ENCODE measurements at places on chromosomes 3 and 15.

DNA sequence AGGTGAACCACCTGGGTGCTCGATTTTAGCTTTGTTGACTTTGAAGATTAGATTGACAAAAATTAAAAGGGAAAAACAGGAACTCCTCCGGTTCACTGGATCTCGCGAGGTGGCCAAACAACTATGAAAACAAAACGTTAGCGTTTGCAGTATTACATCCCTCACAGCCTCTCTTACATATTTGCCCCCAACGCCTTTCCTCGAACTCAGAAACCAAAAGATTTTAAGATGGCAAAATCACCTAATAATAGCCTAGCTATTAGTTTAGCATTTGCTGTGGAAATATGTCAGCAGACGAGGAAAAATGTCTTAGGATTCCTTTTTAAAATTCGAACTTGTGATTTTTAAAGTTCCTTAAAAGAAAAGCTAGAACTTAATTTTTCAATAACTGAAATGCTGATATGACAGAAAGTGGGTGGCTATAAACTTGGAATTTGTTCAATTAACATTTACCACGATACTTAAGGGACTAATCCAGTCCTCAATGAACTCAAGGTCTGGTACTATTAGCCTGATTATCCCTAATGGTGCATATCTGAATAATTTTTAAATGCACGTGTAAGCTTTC is 491 bp upstream of the SENP7 start:
- H3K4me3 ChIP-seq = peak overlapping the region; percentile 100
- H3K4me1 ChIP-seq = peaks cover 34% of the 10 kb centered on the region
- peak overlapping the region; percentile 99 for H3K27ac ChIP-seq

GRCh38 chr15:89171136-89172072 is 50.0 kb downstream of the RLBP1 start:
- H3K27me3 ChIP-seq = no peaks in the 10 kb centered on the region
- H3K4me1 ChIP-seq = peaks cover 15% of the 10 kb centered on the region
- H3K27ac ChIP-seq = no peak overlapping the region
- H3K36me3 ChIP-seq = peaks cover 9% of the 10 kb centered on the region
- no peak for DNase-seq

DNA sequence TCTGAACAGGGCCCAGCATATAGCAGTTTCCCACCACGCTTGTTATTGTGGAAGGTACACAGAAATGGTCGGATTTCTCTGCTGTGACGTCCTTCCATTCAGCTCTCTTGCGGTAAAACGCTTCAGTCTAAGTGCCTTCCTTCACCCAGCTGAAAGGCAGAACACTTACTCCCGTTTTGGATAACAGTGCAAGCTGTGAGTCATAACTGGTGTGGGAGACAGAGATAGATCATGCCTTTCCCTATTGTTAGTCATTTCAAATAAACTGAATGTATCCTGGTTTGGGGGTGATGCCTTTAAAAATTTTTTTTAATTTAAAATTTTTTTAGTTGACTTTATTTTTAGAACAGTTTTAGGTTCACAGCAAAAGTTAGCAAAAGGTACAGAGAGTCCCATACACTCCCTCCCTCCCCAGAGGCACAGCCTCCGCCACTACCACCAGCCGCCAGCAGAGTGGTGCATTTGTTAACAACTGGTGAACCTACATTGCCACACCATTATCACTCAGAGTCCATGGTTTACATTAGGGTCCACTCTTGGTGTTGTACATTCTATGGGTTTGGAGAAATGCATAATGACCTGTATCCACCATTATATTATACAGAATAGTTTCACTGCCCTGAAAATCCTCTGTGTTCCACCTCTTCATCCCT is 94.9 kb upstream of the NSMCE3 start:
- no peak overlapping the region for H3K4me3 ChIP-seq
- no peaks in the 10 kb centered on the region for H3K4me1 ChIP-seq

GRCh38 chr3:64104691-64105111 is 81.4 kb upstream of the PSMD6 start:
- peaks cover 3% of the 10 kb centered on the region for H3K27me3 ChIP-seq
- H3K4me3 ChIP-seq = no peak overlapping the region
- H3K36me3 ChIP-seq = no peaks in the 10 kb centered on the region
- DNase-seq = no peak
- H3K27ac ChIP-seq = no peak overlapping the region

- H3K27ac ChIP-seq = peak overlapping the region; percentile 23
- DNase-seq = no peak
- peaks cover 5% of the 10 kb centered on the region for H3K36me3 ChIP-seq
Observed at GRCh38 chr3:138947495-138948121, 591 bp downstream of the FOXL2NB start.

DNA sequence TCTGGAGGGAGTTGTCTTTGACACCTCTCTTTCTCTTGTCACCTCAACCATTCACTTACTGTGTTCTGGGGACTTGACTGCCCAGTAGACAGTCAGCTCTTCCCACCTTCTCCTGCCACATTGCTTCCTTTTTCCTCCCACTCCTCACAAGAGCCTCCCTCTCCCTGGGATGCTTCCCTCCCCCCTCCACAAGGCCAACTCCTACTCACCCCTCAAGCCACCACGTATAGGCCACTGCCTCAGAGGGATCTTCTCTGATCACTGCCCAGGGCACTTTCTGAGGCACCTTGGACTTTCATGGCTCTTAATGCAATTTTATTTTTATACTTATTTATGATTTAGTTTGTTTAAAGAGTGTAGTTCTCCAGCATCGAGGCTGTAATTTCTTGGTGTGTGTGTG is 23.2 kb downstream of the THSD4 start:
- H3K4me3 ChIP-seq = no peak overlapping the region
- no peak for DNase-seq
- peaks cover 4% of the 10 kb centered on the region for H3K27me3 ChIP-seq
- H3K36me3 ChIP-seq = no peaks in the 10 kb centered on the region
- H3K4me1 ChIP-seq = no peaks in the 10 kb centered on the region

DNA sequence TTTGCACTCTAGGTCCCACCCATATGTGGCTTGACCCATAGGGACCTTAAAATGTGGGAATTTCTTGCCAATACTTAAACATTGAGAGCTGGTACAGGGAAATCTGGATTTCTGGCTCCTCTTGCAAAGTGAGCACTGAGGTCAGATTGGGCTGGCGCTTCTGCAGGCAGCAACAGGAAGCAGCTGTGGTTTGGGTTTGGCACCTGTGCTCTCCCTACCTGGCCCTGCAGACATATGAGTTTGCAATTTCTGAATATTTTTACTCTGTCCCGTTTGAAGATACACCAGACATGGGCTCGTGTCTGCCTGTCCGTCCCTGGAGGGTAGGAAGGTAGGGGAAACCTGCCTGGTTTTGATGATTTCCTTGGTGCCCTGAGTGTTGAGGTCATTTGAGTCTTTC is 74.8 kb upstream of the SEC13 start:
- H3K27ac ChIP-seq = no peak overlapping the region
- DNase-seq = no peak
- no peak overlapping the region for H3K4me3 ChIP-seq
- no peaks in the 10 kb centered on the region for H3K36me3 ChIP-seq
- H3K4me1 ChIP-seq = peaks cover 10% of the 10 kb centered on the region

GRCh38 chr3:18238746-18239331 is 186.3 kb downstream of the SATB1 start:
- no peaks in the 10 kb centered on the region for H3K36me3 ChIP-seq
- H3K4me1 ChIP-seq = peaks cover 10% of the 10 kb centered on the region
- H3K27ac ChIP-seq = no peak overlapping the region
- peaks cover 10% of the 10 kb centered on the region for H3K27me3 ChIP-seq

DNA sequence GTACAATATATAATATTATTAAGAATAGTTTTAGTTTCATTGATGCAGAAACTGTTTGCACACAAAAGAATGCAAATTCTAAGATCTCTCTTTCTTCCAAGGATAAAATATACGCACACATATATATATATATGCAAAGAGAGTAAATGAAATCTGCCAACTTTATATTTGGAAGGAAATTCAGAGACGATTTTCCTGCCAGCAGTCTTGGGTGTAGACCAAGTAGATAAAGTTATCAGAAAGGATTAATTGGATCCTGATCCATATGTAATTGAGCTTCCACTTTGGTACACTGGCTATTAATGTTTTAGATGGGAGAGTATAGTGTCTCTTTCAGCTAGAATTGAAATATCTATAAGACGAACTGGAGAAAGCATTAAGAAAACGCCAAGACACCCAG is 295.4 kb upstream of the IL12A start:
- H3K27ac ChIP-seq = no peak overlapping the region
- no peak for DNase-seq
- no peaks in the 10 kb centered on the region for H3K27me3 ChIP-seq

DNA sequence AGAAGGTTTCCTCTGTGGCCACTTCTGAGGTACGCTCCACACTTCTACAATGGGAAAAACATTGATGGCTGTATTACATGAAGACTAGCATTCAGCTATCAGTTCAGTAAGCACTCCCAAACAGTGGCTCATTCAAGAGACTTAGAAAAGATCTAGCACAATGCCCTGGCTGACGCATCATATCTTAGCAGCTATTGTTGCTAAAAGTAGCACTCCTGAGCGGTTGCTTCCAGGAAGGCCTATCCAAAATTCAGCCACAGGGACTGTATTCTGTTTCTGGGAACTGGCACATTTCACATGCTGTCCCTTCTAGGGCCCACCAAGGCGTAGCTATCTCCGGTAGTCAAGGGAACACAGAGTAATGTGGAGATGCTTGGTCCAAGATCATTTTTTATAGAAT is 21.2 kb upstream of the SPRED1 start:
- no peaks in the 10 kb centered on the region for H3K36me3 ChIP-seq
- no peaks in the 10 kb centered on the region for H3K4me1 ChIP-seq
- no peaks in the 10 kb centered on the region for H3K27me3 ChIP-seq
- H3K27ac ChIP-seq = no peak overlapping the region
- no peak for DNase-seq
- no peak overlapping the region for H3K4me3 ChIP-seq

DNA sequence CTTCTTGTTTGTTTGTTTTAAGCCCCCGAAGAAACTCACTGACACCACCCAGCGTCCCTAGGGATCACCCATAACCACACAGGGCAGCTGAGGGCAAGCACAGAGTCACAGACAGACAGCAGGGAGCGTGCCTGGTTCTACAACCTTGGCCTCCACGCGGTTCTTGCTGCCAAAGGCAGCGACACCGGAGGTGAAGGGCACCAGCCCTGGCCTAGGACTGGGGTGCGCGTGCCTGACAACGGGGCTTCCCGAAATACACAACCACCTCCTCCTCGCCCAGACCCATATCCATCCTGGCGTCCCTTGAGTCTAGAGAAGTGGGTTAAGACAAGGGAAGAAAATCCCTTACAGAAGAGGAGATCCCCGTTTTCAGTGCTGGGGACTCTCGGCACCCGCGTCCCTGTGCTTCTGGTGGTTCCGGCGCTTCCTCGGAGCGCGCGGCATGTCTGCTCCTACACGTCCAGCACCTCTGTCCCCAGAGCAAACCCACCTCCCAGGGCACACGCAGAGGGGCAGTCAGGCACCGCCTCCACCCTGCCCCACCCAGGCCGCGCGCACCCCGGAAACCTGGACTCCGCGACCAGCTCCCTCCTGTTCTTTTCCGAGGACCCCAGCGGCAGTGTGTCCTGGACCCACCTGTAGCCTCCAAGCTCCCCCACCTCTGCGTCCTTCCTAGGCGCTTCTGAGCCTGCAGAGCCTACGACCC is 911 bp downstream of the RFTN1 start:
- H3K27ac ChIP-seq = peak overlapping the region; percentile 90
- H3K36me3 ChIP-seq = peaks cover 9% of the 10 kb centered on the region
- H3K4me3 ChIP-seq = peak overlapping the region; percentile 97
- H3K27me3 ChIP-seq = no peaks in the 10 kb centered on the region
- DNase-seq = peak; percentile 43

- H3K27ac ChIP-seq = no peak overlapping the region
- H3K27me3 ChIP-seq = no peaks in the 10 kb centered on the region
- no peak overlapping the region for H3K4me3 ChIP-seq
- DNase-seq = no peak
Observed at GRCh38 chr3:55782351-55782750, 295.2 kb upstream of the WNT5A start.

DNA sequence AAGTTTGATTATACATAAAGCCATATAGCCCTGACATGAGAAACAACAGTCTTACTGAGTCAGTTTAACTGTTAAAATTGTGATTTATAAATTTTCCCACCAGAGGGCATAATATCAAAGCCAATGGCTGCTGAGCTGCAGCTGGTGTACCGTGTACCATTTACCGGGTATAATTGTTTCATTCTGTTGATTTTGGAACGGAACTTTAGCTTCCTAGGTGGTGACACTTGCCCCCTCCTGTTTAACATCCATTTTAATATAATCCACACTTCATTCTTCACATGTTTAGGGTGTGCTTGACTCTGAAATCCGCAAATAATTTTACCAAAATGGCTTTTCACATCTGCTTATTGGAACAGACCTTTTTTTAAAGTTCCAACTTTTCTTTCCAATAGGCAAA is 72.8 kb downstream of the SLC9A9 start:
- H3K36me3 ChIP-seq = no peaks in the 10 kb centered on the region
- H3K4me1 ChIP-seq = peaks cover 3% of the 10 kb centered on the region
- no peak overlapping the region for H3K4me3 ChIP-seq
- DNase-seq = no peak
- no peak overlapping the region for H3K27ac ChIP-seq

DNA sequence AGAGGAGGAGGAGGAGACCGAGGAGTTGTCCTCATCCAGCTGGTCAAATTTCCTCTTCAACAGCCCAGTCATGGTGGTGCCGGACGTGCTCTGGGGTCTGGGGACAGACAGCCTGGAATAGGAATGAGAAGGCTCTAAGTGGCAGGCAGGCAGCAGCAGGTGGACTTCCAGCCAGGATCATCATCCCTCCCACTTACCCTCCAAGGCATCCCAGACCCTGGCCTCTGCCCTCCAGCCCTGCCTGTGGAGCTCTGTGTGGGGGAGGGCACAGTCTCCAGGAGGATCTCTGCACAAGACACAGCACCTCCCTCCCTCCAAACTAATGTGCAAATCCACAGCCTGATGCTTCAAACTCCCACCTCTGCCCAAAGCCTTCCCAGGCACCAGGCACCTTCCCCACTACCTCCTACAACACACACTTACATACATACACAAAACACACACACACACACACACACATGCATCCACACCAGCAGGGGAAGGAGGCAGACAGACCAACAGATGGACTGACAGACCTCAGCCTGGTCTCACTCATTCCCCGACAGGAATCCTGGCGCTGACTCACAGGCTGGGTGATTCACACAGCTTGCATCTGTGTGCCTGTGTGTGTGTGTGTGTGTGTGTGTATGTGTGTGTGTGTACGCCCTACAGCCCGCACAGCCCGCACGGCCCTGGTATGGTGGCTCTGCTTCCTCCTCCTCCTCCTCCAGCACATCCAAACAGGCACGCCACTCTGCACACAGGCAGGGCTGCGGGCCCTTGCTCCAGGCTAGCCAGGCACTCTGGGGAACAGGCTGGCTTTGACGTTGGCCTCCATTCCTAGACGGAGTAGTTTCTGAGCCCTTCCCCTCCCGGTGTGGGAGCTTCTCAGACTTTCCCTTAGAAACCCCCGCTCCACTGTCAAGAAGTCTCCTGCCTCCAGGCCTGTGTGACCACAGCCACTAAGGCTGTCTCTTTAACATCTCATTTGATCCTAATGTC is 6.5 kb downstream of the CSRNP1 start:
- H3K27me3 ChIP-seq = no peaks in the 10 kb centered on the region
- peak; percentile 80 for DNase-seq

GRCh38 chr3:173173652-173174051 is 32.6 kb upstream of the SPATA16 start:
- DNase-seq = no peak
- no peaks in the 10 kb centered on the region for H3K36me3 ChIP-seq
- H3K4me1 ChIP-seq = no peaks in the 10 kb centered on the region
- no peak overlapping the region for H3K27ac ChIP-seq
- no peaks in the 10 kb centered on the region for H3K27me3 ChIP-seq
